ENCODE measurements at places on chromosomes 3 and 15. TPM values are rescaled to one million over a fixed set of nuclear protein-coding genes. Genes with fewer than 3 reads are reported as not detected.

DNA sequence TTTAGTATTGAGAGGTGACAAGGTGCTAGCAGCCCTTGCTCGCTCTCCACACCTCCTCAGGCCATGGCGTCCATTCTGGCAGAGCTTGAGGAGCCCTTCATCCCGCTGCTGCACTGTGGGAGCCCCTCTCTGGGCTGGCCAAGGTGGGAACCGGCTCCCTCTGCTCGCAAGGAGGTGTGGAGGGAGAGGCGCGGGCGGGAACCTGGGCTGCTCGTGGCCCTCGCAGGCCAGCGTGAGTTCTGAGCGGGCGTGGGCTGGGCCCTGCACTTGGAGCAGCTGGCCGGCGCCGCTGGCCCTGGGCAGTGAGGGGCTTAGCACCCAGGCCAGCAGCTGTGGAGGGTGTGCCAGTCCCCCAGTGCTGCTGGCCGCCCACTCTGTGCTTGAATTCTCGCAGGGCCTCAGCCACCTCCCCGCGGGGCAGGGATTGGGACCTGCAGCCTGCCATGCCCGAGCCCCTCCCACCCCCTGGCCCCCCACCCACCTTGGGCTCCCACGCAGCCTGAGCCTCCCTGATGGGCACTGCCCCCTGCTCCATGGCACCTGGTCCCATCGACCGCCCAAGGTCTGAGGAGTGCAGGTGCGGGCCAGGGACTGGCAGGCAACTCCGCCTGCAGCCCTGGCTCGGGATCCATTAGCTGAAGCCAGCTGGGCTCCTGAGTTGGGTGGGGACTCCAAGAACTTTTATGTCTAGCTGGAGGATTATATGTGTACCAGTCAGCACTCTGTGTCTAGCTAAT lies 785.2 kb downstream of the DIPK2A start:
- no peaks in the 10 kb centered on the region for H3K36me3 ChIP-seq
- no peak for DNase-seq
- no peak overlapping the region for H3K4me3 ChIP-seq
- H3K27ac ChIP-seq: no peak overlapping the region
- H3K27me3 ChIP-seq: no peaks in the 10 kb centered on the region

GRCh38 chr3:108823227-108823626 lies 641 bp downstream of the TRAT1 start:
- no peaks in the 10 kb centered on the region for H3K27me3 ChIP-seq
- H3K4me1 ChIP-seq: no peaks in the 10 kb centered on the region
- no peaks in the 10 kb centered on the region for H3K36me3 ChIP-seq
- H3K4me3 ChIP-seq: no peak overlapping the region
- no peak for DNase-seq
- no peak overlapping the region for H3K27ac ChIP-seq

DNA sequence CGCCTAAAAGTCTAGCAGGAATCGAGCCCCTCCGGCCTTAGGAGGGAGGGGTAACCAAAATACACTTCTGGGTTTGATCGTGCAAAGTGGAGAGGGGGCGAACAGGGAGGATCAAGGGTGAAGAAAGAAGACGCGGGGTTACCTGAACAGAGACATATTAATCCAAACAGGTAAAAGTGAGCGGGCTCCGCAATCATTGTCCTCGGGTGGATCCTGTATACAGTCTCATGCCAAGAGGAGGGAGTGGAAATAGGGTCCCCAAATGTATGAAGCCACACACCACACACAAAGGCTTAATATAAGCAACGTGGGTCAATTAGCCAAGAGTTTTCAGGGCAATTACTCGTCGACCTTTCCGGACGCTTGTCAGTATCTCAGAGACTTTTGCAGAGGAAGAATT lies 749.5 kb downstream of the ROBO1 start:
- H3K4me3 ChIP-seq: peak overlapping the region; percentile 89
- H3K27ac ChIP-seq: peak overlapping the region; percentile 91
- no peak for DNase-seq
- H3K27me3 ChIP-seq: no peaks in the 10 kb centered on the region

GRCh38 chr3:192819001-192819569 lies 91.7 kb upstream of the FGF12 start:
- peaks cover 2% of the 10 kb centered on the region for H3K4me1 ChIP-seq
- DNase-seq: no peak
- H3K36me3 ChIP-seq: no peaks in the 10 kb centered on the region
- no peaks in the 10 kb centered on the region for H3K27me3 ChIP-seq
- no peak overlapping the region for H3K27ac ChIP-seq

- no peaks in the 10 kb centered on the region for H3K4me1 ChIP-seq
- peak overlapping the region; percentile 96 for H3K27ac ChIP-seq
- DNase-seq: no peak
- H3K27me3 ChIP-seq: no peaks in the 10 kb centered on the region
- peak overlapping the region; percentile 70 for H3K4me3 ChIP-seq
- no peaks in the 10 kb centered on the region for H3K36me3 ChIP-seq
Measured at GRCh38 chr3:183637106-183637486, 1.7 kb downstream of the KLHL24 start.

- no peaks in the 10 kb centered on the region for H3K27me3 ChIP-seq
- no peaks in the 10 kb centered on the region for H3K36me3 ChIP-seq
- H3K4me1 ChIP-seq: no peaks in the 10 kb centered on the region
- H3K27ac ChIP-seq: no peak overlapping the region
Measured at GRCh38 chr3:37986479-37987314, 3.9 kb upstream of the VILL start.

- H3K4me3 ChIP-seq: no peak overlapping the region
- peaks cover 1% of the 10 kb centered on the region for H3K4me1 ChIP-seq
- DNase-seq: no peak
- no peak overlapping the region for H3K27ac ChIP-seq
- no peaks in the 10 kb centered on the region for H3K27me3 ChIP-seq
Measured at GRCh38 chr3:172658344-172659245, 52.3 kb downstream of the NCEH1 start.

DNA sequence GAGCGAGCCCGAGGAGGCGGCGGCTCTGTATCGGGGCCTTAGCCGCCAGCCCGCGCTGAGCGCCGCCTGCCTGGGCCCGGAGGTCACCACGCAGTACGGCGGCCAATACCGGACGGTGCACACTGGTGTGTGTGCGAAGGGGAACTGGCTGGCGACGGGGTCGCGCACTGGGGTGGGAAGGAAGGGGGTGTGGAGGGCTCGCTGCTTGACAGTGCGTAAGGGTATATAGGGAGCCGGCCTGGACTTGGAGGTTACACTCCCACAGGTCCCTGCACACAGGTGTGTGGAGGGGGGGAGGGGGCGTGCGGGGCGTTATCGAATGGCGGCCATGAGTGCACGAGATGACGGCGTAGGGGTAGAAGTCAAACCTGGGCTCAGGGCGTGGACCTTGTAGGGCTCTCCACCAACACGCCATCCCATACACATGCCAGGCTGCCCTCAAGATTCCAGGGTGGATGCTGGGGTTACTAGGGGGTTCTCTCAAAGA lies 389 bp downstream of the APEH start:
- no peaks in the 10 kb centered on the region for H3K27me3 ChIP-seq
- no peaks in the 10 kb centered on the region for H3K36me3 ChIP-seq
- H3K4me1 ChIP-seq: peaks cover 10% of the 10 kb centered on the region

DNA sequence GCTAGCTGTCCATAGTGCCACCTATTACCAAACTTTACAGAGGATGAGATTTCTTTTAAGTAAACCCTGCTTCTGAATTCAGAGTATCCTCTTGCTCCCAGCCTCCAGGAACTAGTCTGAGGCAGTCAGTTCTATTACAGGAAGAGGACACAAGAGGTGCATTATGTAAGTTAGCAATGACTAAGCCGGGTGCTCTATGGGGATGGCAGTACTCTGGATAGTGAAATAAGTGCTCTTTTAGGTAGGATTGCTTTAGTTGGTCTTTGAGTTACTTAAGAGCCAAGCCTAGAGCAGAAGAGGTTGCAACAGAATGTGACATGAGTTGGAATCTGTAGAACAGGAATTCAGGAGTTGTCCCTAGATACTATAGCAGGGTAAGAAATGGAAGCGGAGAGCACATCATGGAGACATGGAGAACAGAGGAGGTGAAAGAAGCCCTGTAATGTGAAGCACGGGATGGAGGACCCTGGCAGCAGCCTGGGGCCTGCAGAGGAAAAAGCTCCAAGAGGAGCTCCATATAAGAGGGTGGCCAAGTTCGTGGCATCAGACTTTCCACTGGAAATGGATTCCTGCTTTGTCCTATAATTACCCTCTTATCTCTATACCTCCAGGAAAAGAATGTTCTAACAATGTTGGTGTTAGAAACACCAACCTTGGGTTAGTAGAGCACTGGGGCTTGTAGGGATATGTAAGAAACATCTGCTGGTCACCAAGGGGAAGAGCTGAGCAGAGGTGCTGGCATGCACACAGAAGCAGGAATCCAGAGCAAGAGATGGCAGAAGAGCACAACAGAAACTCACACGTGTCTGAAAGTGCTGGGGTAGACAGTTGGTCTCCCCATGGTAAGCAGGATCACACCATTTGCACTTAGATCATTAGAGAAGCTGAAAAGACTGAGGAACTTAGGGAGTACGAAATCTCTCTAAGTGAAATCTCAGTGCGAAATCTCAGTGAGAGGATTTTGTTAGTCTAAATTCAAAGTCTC lies 851.1 kb downstream of the FHIT start:
- H3K27ac ChIP-seq: no peak overlapping the region
- H3K4me1 ChIP-seq: no peaks in the 10 kb centered on the region
- no peaks in the 10 kb centered on the region for H3K27me3 ChIP-seq
- DNase-seq: no peak
- no peaks in the 10 kb centered on the region for H3K36me3 ChIP-seq

GRCh38 chr3:197082871-197083270 lies 53.3 kb upstream of the MELTF start:
- no peaks in the 10 kb centered on the region for H3K4me1 ChIP-seq
- no peaks in the 10 kb centered on the region for H3K36me3 ChIP-seq
- no peak overlapping the region for H3K4me3 ChIP-seq
- H3K27me3 ChIP-seq: no peaks in the 10 kb centered on the region
- H3K27ac ChIP-seq: no peak overlapping the region

DNA sequence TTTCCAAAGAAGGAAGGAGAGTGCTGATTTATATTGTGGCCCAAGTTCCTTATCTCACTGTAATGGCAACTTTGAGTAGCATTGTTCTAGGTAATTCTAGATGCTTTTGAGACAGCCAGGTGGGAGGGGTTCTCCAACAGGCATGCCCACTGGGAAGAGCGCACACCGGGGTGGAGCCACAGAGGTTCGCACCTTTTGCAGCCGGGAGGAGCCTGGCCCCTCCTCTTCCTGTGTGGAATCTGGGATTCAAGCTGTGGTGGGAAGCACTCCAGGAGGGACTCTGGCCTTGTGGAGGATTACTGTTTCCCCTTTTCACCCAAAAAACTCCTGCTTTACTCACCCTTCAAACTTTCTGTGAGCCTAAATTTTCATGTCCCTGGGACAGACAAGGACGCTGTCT lies 53.1 kb downstream of the CFAP20DC start:
- H3K36me3 ChIP-seq: no peaks in the 10 kb centered on the region
- H3K4me3 ChIP-seq: no peak overlapping the region
- no peak overlapping the region for H3K27ac ChIP-seq
- no peak for DNase-seq
- no peaks in the 10 kb centered on the region for H3K27me3 ChIP-seq

DNA sequence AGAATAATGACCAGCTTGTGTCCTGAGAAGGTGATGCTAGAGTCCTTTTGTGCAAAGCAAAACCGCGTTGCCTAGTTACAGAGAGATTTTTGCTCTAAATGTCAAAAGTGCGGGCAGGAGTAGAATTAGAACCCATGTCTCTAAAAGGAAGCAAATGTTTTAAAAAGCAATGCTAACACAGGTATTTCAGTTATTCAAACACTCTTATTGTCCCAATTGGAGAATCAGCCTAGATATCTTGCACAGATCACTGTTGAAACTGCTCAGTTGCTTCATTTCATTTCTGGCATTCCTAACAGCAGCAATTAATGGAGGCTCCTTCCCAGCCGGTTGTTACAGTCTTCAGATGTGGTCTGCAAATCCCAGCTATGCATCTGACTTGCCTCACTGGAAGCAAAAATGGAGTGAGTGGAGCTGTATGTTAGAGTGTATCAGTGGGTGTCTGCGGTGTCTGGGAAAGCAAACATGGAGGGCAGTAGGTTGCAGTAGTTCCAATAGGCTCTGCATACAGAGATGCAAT lies 55.6 kb upstream of the SEMA6D start:
- H3K36me3 ChIP-seq: no peaks in the 10 kb centered on the region
- no peak overlapping the region for H3K27ac ChIP-seq
- H3K27me3 ChIP-seq: no peaks in the 10 kb centered on the region

C3orf85 gene
- not detected for total RNA-seq

ABCF3 gene
- 56.6 TPM for total RNA-seq

CAND2 gene
- total RNA-seq: 16.6 TPM

GOLGA8Q gene
- 5.1 TPM for total RNA-seq
